CD4-positive, alpha-beta T cell treated with Interleukin-6 for 4 hours (primary cell): ENCODE measurements at places on chromosomes 7 and 10.

DNA sequence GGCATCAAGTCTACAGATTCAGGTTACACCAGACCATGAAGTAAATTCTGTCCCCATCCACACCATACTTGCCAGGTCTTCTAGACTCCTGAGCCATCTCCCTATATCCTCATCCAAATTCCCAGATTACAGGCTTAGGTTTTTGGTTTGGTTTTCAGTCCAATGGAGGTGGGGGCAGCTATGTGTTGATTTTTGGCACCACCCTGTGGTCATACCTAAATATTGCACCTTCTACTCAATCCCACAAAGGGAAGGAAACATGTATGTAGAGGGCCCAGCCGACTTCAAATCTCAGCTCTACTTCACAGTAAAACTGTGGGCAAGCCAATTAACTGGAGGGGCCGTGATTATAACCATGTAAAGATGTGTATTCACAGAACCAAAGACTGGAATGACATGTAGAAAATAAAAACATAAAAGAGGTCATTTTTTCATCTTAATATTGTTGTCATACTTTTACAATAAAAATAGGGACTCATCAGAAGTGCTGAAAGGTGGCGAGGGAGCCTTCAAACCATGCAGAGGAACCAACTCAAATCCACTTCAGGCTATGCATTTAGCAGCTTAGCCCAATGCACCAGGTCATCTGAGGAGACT is 19.8 kb downstream of the ERCC6 start:
- peak; percentile 40 for DNase-seq

GRCh38 chr7:110386913-110387312 is 704.0 kb upstream of the LRRN3 start:
- DNase-seq, result no peak

- no peak for DNase-seq
These were observed 289.4 kb downstream of the PLXNA4 start for GRCh38 chr7:132286836-132287235.

DNA sequence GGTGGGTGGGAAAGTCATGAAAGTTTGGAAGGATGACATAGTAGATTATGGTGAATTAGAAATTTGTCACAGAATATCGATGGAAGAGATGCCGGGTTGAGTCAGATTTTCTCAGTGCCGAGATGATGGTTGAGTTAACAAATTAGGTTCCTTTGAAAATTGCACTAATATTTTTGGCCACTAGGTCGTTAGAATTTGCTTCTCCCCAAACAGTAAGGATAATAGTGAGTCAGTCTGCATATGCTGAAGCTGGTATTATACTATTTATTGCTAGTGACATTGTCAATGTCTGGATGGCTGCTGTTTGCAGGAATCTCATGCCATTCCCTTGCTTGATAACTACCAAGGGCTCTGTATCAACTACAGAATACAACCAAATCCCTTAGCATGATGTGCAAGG is 37.7 kb upstream of the MINDY3 start:
- no peak for DNase-seq

DNA sequence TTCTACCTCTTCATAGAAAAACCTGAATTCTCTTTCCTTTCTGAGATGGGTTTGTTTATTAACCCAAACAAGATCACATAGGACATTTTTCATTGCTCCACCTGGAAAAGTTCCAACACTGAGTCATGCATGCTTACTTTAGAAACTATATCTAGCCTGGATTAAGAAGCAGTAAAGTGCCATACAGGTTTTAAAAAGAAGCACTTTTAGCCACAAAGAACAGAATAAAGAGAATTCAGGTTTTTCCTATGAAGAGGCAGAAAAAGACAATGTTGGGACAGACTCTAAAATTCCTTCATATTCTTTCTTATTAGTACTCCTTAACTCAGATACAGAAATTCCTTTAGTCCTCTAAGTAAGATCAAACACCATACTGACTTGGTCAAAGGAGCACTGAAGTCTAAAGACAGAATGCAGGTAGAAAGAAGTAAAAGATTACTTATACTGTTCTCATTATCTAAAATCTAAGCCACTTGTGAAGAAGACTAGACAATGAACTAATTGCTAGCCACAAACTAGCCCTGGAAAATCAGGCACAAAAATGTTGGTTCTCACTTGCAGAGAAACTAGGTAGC is 241.3 kb downstream of the ANK3 start:
- DNase-seq, result no peak

DNA sequence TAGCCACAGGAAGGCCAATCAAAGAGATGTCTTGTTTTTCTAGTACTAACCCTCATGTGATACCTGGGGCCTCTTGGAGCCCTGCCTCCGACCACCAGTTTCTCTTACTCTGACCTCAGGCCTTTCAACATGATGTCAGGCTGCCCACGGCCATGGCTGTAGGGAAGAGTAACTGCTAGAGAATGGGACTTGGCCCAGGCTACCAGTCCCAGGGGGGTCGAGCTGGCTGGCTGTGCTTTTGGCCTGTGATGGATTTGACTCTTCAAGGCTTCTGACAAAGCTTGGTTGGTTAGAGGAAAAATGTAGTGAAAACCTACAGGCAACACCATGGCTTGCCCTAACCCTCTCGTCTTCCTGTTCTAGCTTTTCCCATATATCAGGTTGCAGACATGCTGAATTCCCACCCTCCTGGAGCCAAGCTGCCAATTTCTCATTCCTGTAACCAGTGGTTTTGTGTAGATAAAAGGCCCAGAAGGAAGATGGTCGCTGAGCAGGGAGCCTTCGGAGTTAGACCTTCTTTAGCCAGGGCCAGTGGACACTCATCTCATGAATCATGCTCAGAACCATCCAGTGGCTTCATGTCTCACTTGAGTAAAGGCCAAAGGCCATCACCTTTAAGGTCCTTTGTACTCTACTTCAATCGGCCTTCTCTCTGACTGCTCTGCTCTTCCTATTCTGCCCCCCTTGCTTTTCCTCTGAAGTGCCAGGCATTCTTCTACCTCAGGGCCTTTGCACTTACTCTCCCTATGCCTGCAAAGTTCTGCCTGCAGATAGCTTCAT is 19.7 kb downstream of the SUFU start:
- DNase-seq, result no peak

- DNase-seq, result no peak
These were observed 66.6 kb downstream of the MINDY3 start for GRCh38 chr10:15793664-15794063.

DNA sequence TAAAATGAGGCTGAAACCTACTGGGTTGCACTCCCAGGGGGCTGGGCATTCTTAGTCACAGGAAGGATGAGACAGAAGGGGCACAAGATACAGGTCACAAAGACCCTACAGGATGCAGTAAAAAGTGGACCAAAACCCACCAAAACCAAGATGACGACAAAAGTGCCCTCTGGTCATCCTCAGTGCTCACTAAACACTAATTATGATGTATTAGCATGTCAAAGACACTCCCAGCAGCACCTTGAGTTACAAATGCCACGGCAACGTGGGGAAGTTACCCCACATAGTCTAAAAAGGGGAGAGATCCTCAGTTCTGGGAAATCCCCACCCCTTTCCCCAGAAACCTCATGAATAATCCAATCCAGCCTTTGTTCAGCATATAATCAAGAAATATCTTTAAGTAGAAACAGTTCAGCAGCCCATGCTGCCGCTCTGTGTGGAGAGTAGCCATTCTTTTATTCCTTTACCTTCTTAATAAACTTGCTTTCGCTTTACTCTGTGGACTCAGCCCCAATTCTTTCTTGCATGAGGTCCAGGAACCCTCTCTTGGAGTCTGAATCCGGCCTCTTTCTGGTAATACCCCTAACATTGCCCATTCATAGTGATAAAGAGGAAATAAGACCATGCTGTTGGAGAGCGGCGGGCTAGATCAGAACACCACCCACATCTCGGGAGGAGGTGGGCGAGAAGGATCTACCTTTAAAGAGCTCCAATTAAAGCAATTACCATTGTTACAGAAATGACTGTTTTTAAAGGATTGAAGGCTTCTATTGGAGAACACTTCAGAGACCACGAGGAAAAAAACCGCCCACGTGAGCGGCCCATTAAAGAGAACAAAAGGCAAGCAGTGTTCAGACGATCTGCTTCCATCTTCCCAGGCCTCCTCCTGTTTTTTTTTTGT is 170.9 kb downstream of the USP6NL start:
- no peak for DNase-seq

DNA sequence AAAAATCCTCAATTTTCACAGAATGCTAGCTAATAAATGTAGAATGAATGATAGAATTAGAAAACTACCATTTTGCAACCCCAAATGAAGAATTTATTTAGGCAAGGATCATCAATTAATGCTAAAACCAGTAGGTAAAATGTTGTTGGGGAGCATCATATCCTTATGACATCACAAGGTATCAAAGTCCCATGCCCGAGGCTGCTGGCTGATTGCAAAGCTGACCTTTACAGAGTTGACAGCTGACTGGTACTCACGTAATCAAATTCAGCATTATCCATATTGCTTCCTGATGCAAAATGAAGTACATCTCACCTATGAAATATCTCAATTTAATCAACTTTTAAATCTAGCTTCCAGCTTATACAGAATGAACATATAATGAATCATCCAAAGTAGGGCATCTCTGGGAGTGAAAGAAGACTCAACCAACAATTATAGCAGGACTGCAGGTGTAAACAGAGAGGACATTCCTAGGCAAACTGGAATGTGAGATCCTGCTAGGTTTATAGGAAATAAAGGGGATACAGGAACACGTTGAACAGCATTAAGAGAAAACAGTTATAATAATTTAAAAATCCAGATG is 10.2 kb upstream of the BLNK start:
- DNase-seq, result no peak

- DNase-seq, result no peak
These were observed 42.9 kb upstream of the SYPL1 start for GRCh38 chr7:106155027-106155426.

GRCh38 chr10:32054094-32054493 is 2.1 kb downstream of the KIF5B start:
- no peak for DNase-seq

DNA sequence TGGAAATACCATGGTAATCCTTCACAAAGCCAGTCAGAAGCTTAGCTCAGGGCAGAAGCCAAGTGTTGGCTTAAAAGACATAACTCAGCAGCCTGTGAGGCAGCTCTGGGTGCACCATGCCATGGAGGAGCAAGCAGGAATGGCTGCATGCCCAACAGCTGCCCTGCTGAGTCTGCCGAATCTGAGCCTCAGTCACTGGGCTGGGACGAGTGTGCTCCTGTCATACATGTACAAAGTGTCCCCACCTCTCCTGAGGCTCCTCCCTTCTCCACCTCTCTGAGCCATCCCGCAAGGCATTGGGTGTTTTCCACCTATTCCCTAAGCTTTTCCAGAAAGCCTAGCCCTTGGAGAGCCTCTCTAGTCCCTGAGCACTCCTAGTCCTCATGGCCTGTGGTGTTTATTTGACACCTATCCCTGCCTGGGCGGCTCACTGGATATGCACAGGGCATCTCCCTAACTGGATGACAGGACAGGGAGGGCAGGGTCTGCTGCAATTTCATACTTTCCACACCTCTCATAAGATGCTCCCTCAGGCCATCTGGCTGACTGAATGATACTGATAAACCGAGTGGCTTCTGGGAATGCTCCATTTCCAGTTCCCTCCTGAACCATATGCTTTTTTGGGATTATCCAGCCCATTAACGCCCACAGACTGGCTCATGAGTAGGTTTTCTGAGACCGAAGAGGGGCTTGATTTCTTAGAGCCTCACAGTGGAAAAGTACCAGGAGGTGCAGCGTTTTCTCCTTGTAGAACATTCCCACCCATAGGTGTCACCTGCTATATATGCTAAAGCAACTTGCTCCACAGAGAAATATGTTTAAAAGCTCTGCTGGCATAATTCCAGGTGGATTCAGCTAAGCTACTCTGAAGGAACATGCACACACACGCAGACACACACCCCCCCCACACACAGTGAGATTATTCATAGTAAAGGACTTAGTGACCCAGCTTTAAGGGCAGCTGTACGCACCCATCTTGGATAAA is 199.3 kb downstream of the SNX10 start:
- DNase-seq, result no peak

GRCh38 chr7:137994216-137994615 is 7.7 kb downstream of the CREB3L2 start:
- DNase-seq, result no peak

DNA sequence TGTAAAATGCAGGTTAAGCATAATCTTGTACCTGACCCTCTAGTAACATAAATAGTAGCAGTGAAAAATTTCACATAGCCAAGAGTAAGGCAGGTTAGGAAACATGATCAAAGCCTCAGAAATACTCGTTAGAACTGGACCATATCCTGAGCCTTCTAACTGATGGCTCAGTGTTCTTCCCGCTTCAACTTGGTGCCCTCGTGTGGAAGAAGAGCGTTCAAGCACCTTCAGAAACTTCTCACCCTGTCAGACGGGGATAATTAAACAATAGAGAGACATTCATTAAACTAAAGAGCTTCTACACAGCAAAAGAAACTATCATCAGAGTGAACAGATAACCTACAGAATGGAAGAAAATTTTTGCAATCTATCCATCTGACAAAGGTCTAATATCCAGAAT is 124.5 kb downstream of the MYOF start:
- peak; percentile 19 for DNase-seq

- DNase-seq, result no peak
These were observed 8.8 kb upstream of the LAMB4 start for GRCh38 chr7:108138911-108139310.

- DNase-seq, result no peak
These were observed 10.8 kb upstream of the ZNF862 start for GRCh38 chr7:149827089-149827981.

GRCh38 chr7:100102950-100103840 is 1.8 kb downstream of the AP4M1 start:
- DNase-seq, result no peak

DNA sequence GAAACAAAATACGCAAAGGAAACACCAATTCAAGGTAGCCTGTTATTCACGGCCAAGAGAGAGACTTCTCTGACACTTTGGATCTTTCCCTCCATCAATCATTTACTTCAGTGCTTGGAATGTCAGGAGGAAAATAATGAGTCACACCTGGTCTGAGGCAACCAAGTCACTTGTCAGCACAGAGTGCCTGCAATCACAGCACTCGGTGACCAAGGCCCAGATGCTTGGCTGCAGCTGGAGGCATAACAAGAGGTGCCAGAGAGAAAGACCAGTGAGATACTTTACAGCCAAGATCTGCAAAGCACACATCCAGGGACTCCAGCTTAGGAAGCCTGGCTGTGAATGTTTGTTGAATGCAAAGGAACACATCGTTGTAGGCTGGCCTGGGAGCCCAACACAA is 33.9 kb downstream of the ASB13 start:
- DNase-seq, result no peak

GRCh38 chr7:47342296-47343060 is 239.4 kb downstream of the TNS3 start:
- no peak for DNase-seq

DNA sequence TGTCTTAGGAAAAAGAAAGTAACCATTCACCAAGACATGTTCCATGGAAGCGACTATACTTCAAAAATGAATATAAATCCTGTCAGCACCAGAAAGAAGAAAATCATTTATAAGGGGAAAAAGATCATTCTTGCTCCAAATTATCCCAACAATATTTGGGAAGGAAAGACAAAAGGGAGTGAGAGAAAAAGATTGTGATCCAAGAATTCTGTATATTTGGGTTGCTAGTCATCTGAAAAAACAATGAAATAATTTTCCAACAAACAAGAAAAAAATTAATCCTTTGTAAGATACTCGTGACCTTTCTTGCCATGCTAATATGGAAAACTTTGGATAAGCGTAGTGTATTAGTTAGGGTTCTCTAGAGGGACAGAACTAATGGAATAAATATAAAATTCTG is 163.2 kb upstream of the ZNF32 start:
- DNase-seq, result no peak
